ENCODE measurements at places on chromosomes 3 and 15. TPM values are rescaled to one million over a fixed set of nuclear protein-coding genes. Genes with fewer than 3 reads are reported as not detected.

The LNP1 gene
- 1.8 TPM for total RNA-seq

The SMCO1 gene
- total RNA-seq = not detected

The ITIH4 gene
- 2.3 TPM for total RNA-seq

The CEP152 gene
- 3.6 TPM for total RNA-seq

The NCBP2 gene
- 41.6 TPM for total RNA-seq

The SLC9C1 gene
- not detected for total RNA-seq

The PLA2G4E gene
- not detected for total RNA-seq

The GOLGA6B gene
- not detected for total RNA-seq

The ACTC1 gene
- total RNA-seq = 6.2 TPM

The PPCDC gene
- 7.9 TPM for total RNA-seq

The GATM gene
- total RNA-seq = 24.5 TPM

The LRRC31 gene
- total RNA-seq = not detected

The MKRN2OS gene
- total RNA-seq = not detected

The CELSR3 gene
- 1.3 TPM for total RNA-seq
